ENCODE measurements at places on chromosomes 1 and 21.

GRCh38 chr1:51961954-51962353 lies 28.5 kb downstream of the RAB3B start:
- no peak for DNase-seq

GRCh38 chr1:228555074-228555994 lies 68.2 kb downstream of the RNF187 start:
- no peak for DNase-seq

DNA sequence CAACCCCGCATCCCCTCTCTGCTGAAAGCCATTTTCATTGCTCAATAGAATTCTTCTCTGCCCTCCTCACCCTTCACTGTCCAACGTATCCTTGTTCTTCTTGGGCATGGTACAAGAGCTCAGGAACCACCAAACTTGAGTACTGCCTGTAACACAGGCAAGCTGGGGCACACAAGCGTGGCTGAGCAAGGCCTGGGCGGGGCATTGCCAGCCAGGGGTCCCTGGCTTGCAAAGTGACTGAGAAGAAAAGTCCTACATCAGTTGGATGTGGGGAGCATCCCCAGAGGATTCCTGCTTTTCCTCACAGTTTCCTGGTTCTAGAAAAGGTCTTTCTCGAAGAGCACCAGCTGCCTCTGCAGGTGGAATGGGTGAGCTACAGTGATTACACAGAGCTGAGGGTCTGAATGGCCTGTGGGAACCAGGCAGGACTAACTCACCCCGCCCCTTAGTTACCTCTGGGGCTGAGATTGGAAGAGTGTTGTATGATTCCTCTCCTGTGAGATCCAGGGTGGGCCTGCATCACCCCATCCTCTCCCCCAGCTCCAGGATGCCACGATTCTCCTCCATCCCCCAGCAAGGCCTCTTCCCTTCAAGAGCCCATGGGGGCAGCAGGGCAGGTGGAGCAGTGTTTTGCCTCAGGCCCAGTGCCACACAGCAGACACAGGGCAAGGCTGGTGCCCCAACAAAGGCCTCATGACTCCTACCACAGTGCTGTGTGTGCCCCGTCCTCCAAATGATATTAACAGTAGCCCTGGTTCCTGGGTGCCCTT lies 121.9 kb downstream of the MATN1 start:
- DNase-seq: no peak

- no peak for DNase-seq
Observed at GRCh38 chr1:26724926-26725325, 29.1 kb downstream of the ARID1A start.

DNA sequence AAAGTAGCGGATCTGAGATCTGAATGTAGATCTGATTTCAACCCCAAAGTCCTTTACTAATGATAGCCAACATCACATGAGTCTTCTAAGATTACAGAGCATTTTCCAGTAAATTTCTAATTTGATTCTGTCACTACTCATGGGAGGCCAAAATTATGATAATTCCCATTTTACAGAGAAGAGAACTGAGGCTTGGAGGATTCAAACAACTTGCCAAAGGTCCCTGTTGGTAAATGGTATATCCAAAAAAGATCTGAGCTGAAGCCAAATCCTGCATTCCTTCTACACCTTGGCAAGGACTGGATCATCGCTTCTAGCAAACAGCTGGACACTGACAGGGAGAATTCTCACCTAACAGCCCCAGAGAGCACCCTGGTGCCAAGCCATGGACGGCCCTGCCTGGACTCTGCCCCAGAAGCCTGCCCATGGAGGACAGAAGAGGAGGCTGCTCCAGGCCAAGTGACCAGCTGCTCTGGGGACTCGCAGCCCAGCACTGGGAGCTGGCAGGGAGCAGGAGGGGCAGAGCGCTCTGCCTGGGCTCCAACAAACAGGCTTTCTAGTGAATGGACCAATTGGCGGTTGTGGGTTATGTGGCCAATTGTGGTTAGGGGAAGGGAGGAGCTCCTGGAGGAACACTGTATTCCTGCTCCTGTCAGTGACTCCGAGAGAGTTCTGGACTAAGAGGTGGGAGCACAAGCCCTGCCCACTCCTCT lies 6.4 kb upstream of the CSF1 start:
- no peak for DNase-seq

DNA sequence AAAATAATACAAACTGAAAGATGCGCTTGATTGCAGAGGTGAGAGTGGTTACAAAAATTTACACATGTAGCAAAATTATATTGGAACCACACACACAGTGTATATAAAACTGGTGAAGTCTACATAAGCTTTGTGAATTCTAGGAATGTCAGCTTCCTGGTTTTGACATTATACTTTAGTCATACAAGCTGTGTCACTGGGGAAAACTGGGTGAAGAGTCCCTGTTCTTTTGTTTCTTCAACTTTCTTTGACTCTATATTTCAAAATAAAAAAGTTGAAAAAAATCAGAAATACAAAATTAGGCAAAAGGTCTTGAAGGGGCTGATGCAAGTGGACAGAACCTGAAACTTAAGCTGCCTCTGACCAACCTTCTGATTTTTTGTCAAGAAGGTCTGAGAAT lies 3.0 kb downstream of the C1QC start:
- DNase-seq: no peak

DNA sequence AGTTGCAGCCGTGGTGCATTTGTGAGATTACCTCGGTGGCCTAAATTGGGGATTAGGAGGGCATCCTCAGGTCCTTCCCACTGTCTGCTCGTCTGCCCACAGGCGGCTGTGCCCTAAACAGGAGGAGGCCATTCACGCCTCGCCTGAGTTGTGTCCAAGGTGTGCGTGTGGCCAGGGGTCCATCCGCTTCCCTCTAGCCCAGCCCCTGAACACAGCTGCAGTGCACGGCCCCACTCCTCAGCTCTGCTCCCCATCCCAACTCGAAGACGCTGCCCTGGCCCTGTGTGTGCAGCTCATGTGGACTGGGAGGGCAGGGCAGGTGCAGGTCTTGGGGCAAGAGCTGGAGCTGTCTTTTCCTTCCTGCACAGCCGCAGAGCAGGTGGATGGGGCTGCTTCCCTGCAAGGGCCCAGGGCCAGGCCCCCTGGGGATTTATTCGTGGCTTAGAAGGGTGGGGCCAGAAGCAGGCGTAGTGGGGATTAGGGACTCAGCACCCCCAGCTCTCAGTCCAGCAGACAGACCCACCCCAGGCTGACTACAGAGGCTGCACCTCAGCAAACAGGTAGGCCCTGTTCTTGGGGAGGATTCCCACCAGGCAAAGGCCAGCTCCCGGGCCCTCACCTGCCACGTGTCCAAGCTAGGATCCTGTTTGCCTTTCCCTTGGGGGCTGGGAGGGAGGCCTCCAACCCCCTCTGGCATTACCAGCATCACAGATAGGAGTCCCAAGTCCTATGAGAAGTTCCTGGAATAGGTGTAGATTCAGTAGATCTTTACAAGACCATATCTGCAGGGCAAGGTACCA lies 4.3 kb downstream of the GUK1 start:
- no peak for DNase-seq

GRCh38 chr21:34793471-34793870 lies 124.7 kb downstream of the CLIC6 start:
- no peak for DNase-seq

DNA sequence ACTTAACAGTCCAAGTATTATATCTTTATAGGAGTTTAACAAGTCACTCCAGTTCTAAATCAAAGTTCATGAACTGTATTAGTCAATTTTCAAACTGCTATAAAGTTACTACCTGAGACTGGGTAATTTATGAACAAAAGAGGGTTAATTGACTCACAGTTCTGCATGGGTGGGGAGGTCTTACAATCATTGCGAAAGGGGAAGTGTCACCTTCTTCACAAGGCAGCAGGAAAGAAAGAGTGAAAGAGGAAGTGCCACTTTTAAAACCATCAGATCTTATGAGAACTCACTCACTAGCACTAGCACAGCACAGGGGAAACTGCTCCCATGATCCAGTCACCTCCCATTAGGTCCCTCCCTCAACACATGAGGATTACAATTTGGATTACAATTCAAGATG lies 70.0 kb downstream of the CLCA4 start:
- no peak for DNase-seq

DNA sequence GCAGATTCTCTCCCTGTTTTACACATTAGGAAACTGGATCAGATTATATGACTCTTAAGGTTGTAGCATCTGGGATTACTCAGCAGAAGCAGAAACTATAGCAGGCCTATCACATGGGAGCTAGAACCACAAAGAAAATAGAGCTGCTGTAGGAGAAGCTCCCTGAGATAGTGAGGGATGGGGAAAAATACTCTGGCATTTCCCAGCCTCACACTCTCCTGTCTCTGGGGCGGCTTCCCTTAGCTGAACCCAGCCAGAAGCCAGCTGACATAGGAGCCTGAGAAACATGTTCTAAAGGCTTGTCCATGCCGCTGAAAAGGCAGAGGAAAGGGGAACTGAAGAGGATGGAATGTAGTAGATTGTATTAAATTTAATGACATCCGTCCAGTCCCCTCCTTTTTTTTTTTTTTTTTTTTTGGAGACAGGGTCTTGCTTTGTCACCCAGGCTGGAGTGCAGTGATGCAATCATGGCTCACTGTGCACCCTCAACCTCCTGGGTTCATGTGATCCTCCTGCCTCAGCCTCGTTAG lies 76.8 kb upstream of the DNAJC6 start:
- DNase-seq: no peak

- DNase-seq: no peak
Observed at GRCh38 chr1:86778569-86779239, 74.3 kb downstream of the SH3GLB1 start.

DNA sequence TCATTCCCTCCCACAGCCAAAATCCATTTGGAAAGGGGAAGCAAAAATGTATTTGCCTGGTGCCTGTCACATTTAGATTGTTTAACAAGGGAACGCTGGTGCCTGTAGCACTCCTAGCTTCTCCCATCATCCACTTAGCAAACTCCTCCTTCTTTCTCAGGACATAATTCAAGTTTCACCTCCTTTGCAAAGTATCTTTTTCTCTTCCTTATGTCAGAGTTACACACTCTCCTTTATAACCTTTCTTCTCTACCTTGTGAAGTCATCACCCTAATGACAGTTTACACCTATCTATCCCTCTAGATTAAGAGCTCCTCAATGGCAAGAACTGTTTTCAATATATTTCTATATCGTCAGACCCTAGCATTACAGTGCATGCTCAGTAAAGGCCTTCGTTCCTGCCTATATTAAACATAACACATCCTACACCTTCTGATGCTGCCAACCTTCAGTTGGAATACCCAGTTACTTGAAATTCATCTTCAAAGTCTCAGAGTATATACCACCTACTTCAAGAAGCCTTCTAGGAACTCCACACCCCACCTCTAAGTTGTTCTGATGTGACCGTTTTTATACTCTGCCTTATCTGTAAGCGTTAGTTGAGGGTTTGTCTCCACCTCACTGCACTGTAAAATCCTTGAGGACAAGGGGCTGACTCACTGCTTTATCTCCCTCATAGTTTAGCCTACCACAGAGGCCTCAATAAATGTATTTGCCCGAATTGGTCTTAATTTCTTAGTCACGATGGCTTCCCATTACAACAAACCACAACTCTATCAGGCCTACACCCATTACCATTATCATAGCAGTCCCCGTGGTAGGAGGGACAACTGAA lies 1.0 kb upstream of the EPS15 start:
- DNase-seq: no peak

DNA sequence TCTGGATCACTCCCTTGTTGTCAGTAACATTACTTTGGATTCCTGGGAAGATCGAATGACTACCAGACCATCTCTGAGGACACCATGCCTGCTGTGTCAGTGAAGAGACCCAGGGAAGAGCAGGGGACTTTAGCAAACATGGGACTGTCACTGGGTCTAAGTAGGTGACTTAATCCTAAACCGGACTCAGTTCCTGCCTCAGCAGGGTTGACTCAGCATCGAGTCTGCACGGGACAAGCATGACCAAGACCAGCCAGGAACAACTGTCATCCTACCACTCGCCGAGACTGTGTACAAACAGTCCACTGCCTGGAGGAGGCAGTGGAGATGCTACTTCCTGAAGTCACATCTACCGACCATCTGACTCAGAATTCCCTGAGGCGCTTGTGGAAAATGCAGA lies 53.2 kb upstream of the RAB4A start:
- no peak for DNase-seq

DNA sequence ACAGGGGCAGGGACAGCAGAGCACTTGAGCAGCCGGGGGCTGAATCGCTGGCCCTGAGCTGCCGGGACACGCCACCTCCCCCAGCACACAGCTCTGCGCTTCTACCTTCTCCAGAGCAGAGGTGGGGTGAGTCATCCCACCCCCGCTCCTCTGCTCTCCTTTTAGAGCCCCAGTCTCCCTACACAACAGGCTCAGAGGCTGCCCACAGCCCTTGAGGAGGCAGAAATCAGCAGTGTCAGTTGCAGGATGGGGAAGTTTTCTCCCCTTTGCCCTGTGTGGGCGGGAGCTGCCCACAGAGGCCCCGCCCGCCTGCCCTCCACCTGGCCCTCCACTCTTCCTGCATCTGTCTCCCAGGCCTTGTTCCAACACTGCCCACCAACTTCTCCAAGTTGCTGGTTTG lies 94.6 kb downstream of the STUM start:
- DNase-seq: no peak

- DNase-seq: no peak
Observed at GRCh38 chr1:94183197-94183815, 54.1 kb downstream of the ARHGAP29 start.

DNA sequence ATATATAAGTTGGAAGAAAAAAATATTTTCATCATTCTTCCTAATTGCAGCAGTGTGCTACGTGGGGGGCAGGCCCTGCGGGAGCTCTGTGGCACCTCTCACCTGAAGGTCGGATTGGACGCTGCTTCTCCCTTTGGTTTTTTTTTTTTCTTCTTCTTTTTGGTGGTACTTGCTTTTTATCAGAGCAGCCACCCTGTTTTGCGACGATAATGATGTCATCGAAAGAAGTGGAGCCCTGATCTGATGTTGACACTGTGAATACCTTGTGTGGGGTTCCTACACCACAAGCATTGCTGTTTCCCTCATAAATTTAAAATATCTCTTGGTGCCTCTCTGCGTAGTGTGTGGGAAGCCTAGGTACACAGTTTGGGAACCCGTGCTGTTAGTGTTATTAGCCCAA lies 5.5 kb downstream of the TRAPPC10 start:
- DNase-seq: no peak

GRCh38 chr1:2289607-2290006 lies 61.5 kb downstream of the SKI start:
- DNase-seq: no peak

- DNase-seq: no peak
Observed at GRCh38 chr1:85058311-85058710, 10.0 kb upstream of the MCOLN3 start.

GRCh38 chr1:103790172-103790571 lies 40.5 kb downstream of the AMY1C start:
- DNase-seq: no peak

DNA sequence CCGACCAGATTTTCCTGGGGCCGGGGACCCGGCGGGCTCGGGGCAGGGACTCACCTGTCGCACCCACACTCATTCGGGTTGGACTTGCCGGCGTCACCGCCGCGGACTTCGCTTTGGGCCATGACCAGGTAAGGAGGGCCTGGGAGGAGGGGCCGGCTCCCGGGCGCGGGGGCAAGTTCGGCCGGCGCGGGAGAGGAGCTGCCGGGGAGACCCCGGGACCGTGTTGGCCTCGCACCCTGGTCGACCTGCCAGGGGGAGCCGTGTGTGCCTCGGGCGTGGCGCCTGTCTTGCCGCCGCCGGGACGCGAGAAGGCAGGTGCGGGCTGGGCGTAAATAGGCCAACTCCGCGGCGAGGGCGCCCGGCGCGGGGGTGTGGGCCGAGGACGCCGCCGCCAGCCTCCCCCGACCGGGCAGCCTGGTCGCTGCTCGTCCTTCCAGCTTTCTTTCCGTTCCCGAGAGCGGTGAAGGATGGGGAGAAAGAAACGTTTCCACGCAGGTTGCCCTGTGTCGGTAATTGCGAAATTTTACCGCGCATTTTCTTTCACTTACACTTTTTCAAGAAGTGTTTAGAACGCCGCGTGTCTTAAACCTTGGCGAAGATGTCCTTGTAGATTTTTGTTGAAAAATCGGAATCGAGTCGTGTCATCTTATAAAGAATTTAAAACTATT lies 558 bp downstream of the USP1 start:
- peak; percentile 37 for DNase-seq

Data from effector memory CD8-positive, alpha-beta T cell (primary cell).